ENCODE measurements at places on chromosomes 2 and 18.

GRCh38 chr2:220341014-220341413, 713.6 kb downstream of the SLC4A3 start:
- DNase-seq: no peak

DNA sequence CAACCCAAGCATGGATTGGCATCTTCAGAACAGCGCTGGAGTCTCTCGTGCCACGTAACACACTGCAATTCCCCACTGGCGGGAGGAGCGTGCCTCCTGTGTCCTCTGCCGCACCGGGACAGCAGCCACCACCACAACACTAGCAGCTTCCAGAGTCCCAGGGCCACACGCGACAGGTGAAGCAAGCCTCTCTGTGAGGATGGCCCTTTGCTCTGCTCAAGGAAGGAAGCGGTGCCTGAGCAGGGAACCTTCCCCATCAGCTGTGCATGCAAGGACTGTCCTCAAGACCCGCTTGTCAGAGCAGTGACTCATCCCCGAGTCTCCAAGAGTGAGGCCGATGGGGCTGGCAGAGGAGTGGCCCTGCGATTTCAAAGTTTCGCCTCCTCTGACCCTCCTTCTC, 44.0 kb downstream of the TTC32 start:
- DNase-seq: no peak

GRCh38 chr2:230664128-230664527, 48.5 kb upstream of the CAB39 start:
- no peak for DNase-seq

- no peak for DNase-seq
Observed at GRCh38 chr18:10718809-10719208, 193.0 kb downstream of the NAPG start.

GRCh38 chr18:3313685-3314084, 51.8 kb downstream of the MYL12B start:
- DNase-seq: no peak

GRCh38 chr2:32358111-32358482, 1.3 kb downstream of the BIRC6 start:
- DNase-seq: no peak

- no peak for DNase-seq
Observed at GRCh38 chr2:62531594-62531993, 25.6 kb upstream of the TMEM17 start.

DNA sequence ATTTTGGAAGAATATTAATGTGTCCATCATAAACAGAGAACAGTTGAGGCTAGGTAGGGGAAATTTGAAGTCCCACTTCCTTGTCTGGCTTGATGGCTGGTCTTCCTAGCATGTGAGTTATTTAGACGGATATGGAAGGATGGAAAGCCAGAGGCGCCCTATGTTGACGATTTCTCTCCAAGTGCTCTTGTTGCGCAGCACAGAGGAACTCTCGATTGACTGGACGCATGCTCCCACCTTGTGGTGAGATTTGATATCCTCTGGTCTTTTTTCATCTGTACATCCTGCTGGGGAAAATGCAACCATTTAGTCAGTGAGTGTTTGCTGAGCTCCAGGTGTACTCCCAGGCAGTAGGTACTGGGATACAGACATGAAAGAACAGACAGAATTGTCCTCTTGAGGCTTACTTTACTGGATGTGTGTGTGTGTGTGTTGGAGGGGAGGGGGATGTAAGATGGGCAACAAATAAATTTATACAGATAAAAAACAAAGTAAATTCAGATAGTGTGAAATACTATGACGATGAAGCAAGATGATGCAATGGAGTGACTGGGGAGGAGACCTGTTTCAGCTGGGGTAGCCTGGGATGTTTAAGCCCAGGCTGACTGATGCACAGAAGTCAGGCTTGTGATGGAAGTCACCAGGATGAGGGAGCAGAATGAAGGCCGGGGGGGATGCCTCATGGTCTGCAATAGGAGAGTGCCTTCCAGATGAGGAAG, 137.2 kb downstream of the TRIM43 start:
- DNase-seq: peak; percentile 57

DNA sequence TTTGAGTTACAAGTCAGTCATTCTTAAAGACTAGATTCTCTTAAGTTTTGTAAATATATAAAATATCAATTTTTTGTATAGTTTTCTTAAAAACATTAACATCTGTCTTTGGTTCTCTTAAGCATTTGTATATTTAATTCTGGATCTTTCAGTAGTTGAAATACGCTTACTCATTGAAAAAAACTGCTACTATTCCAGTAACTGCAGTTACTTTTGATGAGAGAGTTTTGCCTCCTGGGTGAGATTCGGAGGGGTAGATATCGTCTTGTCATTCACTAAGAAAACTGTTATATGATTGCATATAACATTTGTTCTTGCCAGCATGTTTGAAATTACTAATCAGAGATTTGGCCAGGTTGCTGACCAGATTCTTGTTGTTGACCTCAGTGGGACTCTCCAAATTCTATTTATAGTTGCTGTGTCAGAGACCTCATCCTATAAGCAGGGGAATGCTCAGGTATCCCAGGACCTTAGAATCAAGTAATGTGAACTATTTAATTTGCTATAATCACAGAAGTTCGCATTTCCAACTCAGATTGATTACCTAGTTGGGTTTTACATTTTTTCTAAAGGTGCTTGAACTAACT, 7.9 kb downstream of the AGPS start:
- no peak for DNase-seq

GRCh38 chr2:197079414-197079813, 152.9 kb upstream of the PGAP1 start:
- no peak for DNase-seq

DNA sequence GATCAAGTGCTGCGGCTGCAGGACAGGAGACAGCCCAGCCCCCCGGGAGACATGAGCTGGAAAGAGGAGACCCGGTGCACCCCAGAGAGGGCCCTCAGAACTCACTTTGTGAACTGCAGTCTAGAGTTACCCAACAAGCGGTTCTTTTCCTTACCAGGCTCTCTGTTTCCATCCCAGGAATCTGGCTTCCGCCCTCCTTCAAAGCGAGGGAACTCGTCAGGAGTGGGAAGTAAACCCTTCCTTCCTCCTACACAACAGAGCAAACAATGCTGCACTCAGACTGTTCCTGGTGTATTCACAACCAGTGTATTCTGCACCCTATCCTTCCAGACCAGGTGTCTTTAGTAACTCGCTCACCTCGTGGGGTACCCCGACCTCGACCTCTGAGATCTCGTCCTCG, 8.0 kb downstream of the SFT2D3 start:
- DNase-seq: no peak

DNA sequence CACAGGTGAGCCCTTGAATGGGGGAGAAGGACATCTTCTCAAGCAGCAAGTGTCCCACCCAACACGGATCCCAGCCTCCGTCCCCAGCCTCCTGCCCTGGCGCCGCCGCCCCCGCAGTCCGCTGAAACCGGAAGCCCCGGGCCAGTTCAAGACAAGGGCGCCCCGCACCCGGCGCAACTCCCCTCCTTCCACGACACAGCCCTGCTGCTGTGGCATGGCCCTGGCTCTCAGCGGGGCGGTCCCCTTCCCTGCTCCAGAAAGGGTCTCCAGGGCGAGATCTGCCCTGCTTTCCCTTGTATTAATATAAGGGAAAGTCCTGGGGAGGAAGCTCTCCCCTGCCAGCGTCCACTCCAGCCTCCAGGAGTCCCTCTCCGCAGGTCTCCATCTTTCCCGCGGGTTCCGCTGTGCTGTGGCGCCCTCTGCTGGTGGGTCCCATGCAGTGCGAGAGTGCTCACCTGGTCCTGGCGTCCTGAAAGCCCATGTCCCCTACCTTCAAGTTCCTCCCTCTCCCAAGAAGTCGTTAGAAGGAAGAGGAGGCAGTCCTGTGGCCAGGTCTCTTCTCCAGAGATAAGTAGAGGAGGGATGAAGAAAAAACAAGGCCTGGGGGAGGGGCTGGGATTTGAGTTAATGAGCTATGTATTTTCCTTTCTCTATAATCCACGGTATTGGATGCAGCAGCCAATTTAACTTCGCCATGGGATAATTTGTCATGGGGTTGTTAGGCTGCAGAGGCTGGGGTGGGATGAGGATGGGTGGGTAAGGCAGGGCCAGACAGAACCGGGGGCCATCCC, 176.0 kb downstream of the SMAD2 start:
- peak; percentile 90 for DNase-seq

DNA sequence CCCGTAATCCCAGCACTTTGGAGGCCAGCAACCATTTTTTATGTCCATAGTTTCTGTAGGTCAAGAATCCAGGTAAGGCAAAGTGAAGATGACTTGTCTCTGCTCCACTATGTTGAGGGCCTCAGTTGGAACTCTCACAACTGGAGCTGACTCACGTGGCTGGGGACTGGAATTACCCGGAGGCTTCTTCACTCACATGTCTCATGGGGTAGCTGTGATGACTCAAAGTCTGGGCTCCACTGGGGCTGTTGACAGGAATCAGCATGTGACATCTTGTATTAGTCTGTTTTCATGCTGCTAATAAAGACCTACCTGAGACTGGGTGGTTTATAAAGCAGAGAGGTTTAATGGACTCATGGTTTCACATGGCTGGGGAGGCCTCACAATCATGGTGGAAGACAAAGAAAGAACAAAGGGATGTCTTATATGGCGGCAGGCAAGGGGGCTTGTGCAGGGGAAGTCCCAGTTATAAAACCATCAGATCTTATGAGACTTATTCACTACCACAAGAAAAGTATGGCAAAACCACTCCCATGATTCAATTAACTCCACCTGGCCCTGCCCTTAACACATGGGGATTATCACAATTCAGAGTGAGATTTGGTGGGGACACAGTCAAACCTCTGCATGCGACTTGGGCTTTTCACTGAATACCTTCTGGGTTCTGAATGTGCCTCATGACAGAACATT, 7.8 kb upstream of the PPP1R1C start:
- DNase-seq: no peak

DNA sequence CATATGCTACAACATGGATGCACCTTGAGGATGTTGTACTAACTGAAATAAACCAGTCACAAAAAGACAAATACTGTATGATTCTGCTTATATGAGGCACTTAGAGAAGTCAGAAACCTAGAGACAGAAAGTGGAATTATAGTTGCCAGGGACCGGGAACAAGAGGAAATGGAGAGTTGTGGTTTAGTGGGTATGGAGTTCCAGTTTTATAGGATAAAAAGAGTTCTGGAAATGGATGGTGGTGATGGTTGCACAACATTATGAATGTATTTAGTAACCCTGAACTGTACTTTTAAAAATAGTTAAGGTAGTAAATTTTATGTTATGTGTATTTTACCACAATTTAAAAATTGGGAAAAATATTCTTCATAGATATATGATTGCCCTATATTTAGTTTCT, 97.7 kb downstream of the DPP4 start:
- DNase-seq: no peak

DNA sequence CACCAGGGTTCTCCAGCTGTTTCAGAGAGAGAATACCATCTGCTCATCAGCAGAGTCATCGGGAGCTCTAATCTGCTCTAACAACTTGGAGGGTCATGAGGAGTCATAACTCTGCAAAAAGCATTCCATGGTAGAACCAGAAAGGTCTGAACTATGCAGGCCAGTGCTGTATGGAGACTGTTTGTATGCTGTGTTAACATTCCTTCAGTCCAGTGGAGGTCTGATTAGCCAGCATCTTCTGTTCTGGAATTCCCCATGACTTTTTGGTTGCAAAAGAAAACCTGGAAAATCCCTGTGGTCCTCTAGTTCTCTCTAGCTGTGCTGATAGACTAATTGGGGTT, 9.4 kb upstream of the ITGB6 start:
- DNase-seq: no peak

- no peak for DNase-seq
Observed at GRCh38 chr2:238285653-238286082, 2.7 kb downstream of the PER2 start.

GRCh38 chr18:56672391-56672790, 21.2 kb downstream of the WDR7 start:
- DNase-seq: no peak

DNA sequence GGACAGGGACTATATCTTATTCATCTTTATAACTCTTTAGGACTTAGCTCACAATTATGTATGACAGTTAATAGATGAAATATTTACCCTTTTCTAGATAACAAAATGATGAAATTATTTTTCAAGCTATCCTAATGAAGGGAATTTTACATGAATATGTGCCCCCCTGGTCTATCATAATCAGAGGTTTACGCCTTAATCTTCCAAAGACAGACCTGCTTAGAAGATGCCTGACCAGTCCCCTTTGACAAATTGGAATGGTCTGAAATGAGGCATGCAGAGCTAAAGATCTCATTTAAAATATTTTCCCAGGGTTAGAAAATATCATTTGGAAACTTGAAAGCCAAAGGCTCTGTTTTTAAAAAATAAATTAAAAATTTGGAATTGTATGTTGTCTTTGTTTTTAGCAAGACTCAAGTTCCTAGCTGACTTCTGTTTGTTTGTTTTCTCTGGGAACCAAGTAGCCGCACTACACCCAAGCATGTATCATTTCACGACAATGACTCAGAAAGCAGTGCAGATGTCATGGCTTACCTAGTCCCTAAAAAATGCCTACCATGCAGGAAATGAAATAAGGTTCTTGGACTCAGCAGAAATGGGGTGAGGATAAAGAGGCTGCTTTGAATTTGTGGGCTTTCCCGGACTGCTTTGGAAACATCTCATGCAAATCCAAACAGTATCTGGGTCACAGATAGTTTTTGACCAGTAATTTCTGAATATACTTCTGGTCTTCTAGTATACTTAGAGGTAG, 162.1 kb downstream of the ZEB2 start:
- DNase-seq: no peak

DNA sequence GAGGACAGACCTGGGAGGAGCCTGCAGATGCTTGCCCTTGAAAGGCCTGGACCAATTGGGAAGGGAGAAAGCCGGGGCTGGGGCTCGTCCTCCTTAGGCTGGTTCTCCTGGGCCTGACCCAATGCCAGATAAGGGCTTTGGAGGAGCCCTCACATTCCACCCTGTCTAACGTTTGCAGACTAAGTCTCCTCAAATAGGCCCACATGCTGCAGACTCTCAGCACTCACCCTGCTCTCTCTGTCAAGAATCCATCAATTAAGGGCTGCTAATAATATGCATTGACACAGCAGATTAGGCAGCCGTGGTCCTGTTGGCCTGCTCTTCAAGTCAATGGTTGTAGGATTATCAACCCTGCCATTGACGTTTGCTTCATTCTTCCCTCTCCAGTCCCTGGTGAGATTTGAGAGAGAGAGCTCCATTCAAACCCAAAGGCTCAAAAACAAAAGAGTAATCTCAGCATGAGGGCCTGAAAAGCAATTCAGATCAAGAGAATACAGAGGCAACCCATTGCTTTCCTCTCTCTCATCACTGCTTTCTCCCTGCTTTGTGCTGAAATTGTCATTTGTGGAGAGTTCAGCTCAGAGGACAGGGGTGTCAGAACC, 167.6 kb downstream of the INSIG2 start:
- no peak for DNase-seq

- no peak for DNase-seq
Observed at GRCh38 chr2:85995648-85996529, 107.1 kb upstream of the ST3GAL5 start.

DNA sequence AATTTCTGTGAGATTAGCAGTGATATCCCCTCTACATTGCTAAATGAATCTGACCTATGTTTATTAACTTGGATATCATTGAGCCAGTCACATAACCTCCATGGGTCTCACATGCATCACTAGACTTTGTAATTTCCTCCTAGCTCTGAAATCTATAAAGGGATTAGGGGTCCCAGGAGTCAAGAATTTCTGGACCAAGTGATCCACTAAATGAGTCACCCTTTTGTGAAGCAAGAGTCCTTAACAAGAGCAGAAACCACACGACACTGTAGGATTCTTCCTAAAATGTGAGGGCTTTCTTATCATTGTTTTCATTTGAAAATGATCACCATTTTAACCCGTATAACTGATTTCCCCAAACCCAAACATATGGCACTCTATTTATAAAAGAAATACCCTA, 90.3 kb downstream of the DHRS9 start:
- DNase-seq: no peak

All from glutamatergic neuron (in vitro differentiated cells).